Renal cortex interstitium (tissue), 15 donors: ENCODE measurements at places on chromosomes 1 and 21. TPM values are rescaled to one million over a fixed set of nuclear protein-coding genes. Genes with fewer than 3 reads are reported as not detected.

DNA sequence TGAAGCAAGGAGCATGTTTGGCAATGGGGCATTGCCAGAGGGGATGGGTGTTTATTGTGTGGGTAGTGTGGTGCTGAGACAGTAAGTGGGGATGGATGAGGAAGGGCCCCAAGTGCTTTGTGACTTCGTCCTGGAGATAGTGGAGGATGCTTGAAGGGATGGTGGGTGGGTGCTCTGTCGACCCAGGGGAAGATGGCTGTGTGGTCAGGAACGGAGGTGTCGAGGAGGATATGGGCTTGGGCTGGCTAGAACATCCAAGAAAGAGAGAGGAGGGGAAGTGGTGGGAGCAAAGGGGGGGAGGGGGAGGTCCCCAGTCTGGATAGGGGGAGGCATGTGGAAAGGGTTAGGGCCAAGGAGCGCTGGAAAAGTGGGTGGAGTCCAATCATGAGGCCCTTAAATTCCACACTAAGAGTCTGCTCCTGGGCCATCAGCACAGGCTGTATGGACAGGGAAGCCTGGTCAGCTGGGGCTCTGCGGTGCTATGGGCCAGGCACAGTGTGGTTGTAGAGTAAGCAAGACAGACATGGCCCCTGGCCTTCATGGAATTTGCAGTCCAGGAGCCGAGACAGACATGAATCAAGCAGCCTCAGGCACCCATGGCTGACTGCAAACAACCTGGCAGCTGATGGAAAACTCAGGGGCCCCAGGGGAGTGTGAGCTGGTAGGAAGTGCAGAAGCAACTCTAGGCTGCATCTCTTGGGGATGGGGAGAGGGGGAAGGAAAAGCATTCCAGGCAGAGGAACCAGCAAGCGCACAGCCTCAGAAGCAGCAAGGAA is 36.3 kb downstream of the EDN2 start:
- DNase-seq: no peak

Gene FCRL5
- 0.23 TPM for polyA plus RNA-seq

Gene IGSF21
- polyA plus RNA-seq: 0.22 TPM

Gene SLC44A3
- 58.6 TPM for polyA plus RNA-seq
